ENCODE measurements at places on chromosomes 5 and 9.
A peak's percentile ranks its signal among the peaks of the same experiment; 100 is the strongest.

- DNase-seq: no peak
Measured at GRCh38 chr5:95759634-95760033, 28.5 kb downstream of the RHOBTB3 start.

DNA sequence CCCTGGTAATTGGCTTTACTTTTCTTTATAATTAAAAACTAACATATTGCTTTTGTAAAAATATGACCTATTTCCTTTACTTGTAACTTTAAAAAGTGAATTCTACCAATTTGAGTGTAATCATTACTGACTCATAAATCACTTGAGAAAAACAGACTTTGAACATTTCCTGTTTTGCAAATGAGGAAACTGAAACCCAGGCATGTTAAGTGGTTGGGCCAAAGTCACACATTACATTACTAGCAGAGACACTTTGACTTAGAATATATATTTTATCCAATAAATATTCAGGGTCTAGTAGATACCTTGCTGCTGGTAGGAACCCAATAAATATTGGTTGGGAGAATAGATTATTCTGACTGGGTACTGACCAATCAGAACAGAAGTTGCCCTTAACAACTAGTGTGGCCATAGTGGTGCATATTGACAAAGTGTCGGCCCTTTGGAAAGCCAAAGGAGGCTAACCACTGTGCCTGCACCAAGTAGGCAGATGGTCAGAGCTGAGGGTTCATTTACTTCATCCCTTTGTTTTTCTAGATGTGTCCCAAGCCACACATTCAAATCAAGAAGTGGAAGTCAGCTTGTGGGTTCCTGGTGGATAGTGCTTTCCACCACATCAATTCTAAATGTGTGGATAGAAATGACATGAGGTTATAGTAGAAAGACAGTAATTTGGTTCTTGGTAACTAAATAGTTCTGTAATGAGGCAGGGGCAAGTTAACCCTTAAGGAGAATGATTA, 365.1 kb upstream of the RIOK2 start:
- DNase-seq: peak; percentile 54

DNA sequence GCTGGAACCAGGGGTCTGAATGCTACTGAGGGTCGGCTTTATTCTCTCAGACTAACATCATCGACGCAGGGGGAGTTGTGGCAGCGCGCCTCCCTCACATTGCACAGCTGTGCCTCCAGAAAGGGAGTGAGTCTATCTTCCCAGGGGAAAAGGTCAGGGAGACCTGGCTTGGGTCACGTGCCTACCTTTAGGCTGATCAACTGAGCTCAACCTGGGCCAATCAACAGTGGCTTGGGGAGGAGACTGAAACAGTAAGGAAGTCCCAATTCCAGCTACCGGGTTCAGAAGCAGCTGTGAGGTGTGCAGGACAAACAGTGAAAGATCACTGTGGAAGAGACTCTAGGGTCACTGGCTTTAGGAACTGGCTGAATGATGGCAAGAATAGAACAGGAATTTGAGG, 14.3 kb downstream of the SNX30 start:
- DNase-seq: no peak

DNA sequence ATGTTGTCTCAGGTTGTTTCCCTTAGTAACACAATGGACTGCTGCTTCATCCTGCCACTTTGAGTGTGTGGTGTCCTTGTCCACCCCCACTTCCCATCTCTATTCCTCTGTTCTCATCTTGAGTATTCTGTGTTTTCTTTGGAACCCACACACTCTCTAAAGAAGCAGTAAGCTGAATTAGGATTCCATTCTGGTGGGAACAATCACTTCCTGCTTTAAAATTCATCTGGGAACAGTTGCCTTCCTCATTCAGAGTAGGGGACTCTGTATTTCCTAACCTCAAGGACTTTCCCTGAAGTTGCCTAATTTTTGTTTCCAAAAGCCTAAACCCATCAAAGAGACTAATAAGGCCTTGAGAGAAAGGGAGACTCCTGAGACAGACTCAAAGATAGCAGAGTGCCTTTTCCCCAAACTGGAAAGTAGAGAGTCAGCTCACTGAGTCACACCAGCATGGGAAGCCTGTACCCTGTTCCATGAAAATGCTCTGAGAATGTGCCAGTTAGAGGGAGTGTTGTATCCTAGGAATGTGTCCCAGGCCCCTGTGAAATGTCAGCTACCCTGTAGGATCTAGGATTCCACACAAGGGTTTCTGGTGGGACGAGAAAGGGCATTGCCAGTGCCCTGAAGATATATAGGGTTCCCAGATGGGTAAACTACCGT, 63.6 kb downstream of the CCDC192 start:
- no peak for DNase-seq

DNA sequence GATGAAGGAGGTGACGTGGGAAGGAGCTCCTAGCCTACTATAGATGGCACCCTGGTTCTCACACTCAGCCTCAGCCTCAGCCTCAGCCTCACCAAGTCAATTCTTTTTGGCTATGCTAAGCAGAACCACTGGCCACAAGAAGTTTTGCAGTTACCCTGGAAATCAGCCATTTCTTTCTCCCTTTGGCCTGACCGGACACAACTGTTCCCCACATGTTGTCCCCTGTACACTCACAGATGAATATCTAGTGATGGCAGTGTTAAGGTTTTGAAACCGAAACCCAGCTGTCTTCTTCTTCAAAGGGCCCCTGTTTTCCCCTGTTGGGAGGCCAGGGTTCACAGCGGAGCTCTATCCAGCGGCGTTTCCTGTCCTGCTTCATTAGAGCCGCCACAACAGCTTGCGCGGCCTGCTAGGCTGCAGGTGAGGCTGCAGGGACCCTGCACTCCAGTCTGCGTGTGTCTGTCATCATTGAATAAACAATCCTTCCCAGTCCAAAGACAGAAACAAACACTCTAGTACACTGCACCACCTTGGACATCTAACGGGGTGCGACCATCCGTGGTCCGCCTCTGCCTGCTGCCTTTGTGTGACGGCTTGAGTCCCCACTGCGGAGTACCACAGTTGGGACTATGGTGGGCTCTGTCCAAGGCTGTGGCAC, 250.5 kb downstream of the DENND1A start:
- DNase-seq: peak; percentile 94

- DNase-seq: peak; percentile 58
Measured at GRCh38 chr5:95718203-95718602, 12.9 kb upstream of the RHOBTB3 start.

- DNase-seq: no peak
Measured at GRCh38 chr5:143297756-143298155, 105.7 kb downstream of the NR3C1 start.

GRCh38 chr5:43106290-43106638, 14.4 kb upstream of the ZNF131 start:
- DNase-seq: no peak

- no peak for DNase-seq
Measured at GRCh38 chr5:75405296-75405695, 68.3 kb downstream of the HMGCR start.

DNA sequence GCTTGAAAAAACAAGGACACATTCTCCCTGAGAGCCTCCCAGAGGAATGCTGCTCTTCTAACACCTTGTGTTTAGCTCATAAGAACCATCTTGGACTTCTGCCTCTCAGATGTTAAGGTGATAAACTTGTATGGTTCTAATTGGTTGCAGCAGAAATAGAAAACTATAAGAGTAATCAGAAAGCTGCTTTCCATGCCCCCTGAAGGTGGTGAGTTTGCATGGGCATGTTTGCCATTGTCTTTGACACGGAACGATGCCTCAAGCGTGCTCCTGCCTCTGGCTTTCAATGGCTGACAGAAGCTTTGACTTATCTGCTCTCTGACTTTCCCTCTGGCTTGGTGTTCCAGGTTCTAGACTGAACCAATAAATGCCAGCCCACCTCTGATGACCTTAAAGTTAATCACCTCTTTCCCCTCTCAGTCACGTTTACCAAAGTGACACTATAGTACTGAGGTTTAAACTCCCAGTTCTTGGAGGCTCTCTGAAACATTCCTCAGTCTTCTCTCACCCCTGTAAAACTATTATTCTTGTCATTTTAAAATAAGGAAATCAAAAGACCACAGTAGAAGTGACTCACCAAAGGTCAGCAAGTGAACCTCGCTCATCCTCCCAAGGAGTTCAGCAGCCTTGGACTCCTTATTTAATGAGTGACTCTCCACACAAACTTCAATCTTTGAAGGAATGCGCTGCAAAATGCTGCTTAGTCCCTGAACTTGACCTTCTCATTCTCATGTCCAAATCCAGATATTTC, 103.6 kb downstream of the PIK3R1 start:
- no peak for DNase-seq

- no peak for DNase-seq
Measured at GRCh38 chr9:16505199-16505598, 365.3 kb downstream of the BNC2 start.

DNA sequence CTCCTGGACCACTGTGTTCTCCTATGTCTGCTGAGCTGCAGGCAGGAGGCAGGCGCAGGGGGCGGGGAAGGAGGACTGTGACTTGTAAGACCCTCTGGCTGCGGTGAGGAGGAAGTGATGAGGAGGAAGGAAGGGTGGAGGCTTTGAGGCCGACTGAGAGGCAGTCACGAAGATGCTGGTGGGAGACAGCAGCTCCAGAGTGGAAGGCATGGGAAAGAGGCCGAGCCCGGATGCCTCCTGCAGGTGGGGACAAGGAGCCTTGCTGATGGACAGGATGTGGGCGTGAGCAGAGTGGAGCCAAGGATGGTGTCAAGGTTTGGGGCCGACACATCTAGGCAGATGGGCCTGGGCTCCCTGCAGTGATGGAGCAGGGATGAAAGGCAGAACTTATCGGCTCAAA, 74.3 kb upstream of the ICE1 start:
- DNase-seq: no peak

DNA sequence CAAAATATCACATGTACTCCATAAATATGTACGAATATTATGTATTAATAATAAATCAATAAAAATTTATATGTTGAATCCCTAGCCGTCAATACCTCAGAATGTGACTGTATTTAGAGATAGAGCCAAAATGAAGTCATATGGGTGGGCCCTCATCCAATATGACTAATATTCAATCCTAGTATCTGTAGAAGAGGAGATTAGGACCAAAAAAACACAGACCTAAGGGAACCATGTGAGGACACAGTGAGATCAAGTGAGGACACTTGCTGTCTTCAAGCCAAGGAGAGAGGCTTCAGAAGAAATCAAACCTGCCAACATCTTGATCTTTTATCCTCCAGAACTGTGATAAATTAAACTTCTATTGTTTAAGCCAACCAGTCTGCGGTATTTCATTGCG, 3.7 kb upstream of the AMACR start:
- no peak for DNase-seq

DNA sequence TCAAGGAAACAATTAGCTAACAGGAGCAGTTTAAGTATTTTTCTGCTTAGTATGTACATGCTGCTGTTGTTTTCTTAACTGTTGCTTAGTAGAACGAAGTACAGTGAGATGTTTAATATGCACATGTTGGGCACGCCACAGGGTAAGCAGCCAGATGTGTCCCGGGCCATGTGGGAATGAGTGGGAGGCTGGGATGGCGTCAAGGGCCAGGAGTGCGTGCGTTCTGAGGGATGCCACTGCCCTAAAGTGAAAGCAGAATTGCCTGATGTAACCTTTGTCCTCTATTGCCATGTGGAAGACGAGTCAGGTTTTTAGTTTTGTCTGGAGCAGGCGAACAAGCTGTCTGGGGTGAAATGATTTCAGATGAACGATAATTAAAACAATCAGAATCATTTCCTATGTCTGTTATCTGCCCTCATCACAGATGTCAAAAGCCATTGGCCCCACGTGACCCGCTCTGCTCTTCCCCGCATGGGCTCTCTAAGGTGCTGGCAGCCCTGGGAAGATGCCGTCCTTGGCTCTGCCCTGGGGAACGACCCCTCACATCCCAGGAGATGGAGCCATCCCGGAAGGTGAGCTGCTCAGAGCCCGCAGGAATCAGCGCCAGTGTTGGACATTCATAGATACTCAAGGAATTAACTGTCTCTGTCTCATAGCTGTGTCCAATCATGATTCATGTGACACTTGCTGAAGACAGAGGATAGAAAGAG, 356.6 kb upstream of the IRX4 start:
- no peak for DNase-seq

GRCh38 chr5:147648597-147648996, 133.9 kb downstream of the JAKMIP2 start:
- DNase-seq: no peak
